ENCODE measurements at places on chromosomes 11 and 22. TPM values are rescaled to one million over a fixed set of nuclear protein-coding genes. Genes with fewer than 3 reads are reported as not detected.

Gene MS4A15
- total RNA-seq = not detected

DNA sequence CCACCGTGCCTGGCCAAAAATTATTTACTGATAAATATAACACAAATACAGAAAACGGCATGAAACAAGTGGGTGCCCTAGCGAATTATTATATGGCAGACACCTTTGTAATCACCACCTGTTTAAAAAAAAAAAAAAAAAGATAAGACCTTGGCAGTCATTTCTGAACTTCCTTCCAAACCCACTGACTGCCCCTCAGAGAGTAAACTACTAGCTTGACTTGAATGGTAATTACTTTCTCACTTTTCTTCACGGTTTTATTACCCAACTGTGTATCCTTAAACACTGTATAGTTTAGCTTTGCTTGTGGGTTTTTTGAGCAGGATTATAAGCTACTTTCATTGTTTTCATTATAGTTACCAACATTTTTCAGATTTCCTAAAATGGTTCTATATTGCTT lies 23.7 kb downstream of the SFI1 start:
- H3K36me3 ChIP-seq = peaks cover 7% of the 10 kb centered on the region
- no peak overlapping the region for H3K27ac ChIP-seq
- no peaks in the 10 kb centered on the region for H3K27me3 ChIP-seq
- no peak for DNase-seq
- H3K4me3 ChIP-seq = no peak overlapping the region

Gene DEFB131B
- total RNA-seq = not detected

DNA sequence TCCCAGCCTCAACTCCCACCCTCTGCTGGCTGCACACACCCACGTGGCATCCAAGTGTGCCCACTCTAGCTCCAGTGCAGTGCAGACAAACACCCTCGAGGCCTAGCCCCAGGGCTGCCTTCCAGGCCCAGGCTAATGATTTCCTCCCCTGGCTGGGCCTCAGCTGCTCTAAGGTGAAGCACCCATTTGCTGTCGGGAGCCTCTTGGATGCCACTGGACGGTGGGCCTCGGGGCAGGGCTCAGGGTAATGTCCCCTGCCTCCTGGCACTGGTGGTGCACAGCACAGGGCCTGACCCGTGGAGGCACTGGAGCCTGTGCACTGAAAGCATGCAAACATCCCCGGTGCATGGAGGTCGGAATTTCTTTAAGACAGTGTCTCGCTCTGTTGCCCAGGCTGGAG lies 635.2 kb downstream of the TBC1D22A start:
- no peaks in the 10 kb centered on the region for H3K27me3 ChIP-seq
- no peaks in the 10 kb centered on the region for H3K36me3 ChIP-seq
- no peak overlapping the region for H3K27ac ChIP-seq
- no peak for DNase-seq

DNA sequence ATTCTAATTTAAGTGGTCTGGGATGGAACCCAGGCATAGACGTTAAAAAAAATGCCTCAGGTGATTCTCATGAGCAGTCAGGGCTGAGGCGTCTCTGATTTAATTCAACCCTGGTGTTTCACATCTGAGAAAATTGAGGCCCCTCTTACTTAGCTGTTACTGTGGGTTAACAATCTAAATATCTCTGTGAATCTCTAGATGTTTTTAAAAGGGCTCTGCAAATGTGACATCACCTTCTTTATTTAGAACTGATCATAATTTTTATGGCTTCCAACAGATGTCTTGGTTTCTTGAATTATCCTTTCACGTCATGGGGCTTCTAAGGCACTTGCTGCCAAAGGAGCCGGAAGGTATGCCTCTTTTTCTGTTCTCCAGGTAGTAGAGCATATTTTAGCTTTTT lies 76.1 kb upstream of the LIN7C start:
- H3K4me3 ChIP-seq = no peak overlapping the region
- H3K27me3 ChIP-seq = no peaks in the 10 kb centered on the region
- H3K27ac ChIP-seq = no peak overlapping the region
- H3K36me3 ChIP-seq = no peaks in the 10 kb centered on the region
- H3K4me1 ChIP-seq = no peaks in the 10 kb centered on the region
- DNase-seq = no peak

DNA sequence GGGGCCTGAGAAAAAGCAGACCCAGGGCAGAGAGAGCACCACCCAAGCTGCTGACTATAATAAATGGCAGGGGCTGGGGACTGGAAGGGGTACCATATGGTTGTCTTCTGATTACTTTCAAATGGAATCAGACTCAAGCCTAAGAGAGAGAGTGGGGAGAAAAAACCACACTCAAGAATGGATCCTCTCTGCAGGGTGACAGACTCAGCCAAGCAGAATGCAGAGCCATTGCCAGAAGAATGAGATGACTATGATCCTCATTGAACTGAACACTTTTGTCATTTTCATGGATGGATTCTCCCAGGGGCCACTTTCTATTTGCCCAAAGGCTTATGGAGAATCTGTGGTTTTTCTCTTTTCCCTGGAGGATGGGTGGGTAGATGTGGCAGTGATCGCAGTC lies 8.7 kb downstream of the UBASH3B start:
- no peaks in the 10 kb centered on the region for H3K4me1 ChIP-seq
- H3K27ac ChIP-seq = no peak overlapping the region
- no peak for DNase-seq
- no peaks in the 10 kb centered on the region for H3K27me3 ChIP-seq
- H3K4me3 ChIP-seq = no peak overlapping the region

- no peak overlapping the region for H3K27ac ChIP-seq
- no peak overlapping the region for H3K4me3 ChIP-seq
- H3K27me3 ChIP-seq = peaks cover 45% of the 10 kb centered on the region
- DNase-seq = no peak
These were observed 1339.5 kb downstream of the BRD1 start for GRCh38 chr22:48488149-48488551.

Gene DGCR6
- 1.9 TPM for total RNA-seq

GRCh38 chr22:23011105-23011674 lies 59.1 kb upstream of the GNAZ start:
- H3K36me3 ChIP-seq = no peaks in the 10 kb centered on the region
- H3K27me3 ChIP-seq = no peaks in the 10 kb centered on the region
- no peak for DNase-seq
- no peaks in the 10 kb centered on the region for H3K4me1 ChIP-seq
- H3K27ac ChIP-seq = no peak overlapping the region

DNA sequence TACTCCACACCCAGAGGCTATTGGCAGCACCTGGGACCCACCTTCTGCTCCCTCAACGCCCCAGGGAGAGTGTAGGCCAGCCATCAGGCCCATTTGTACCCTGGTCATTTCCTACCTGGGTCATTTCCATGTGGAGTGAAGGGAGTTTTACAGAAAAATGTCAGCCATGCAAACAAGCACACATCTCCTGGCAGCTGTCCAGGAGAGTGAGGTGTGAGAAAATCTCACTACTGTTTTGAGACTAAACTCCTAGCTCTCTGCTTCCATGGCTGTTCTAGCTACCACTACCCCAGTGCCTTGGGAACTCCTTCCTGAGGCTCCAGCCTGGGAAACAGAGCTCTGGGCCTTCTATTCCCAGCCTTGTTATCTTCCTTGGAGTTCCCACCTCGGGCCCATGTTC lies 2.8 kb upstream of the TMPRSS13 start:
- H3K4me3 ChIP-seq = no peak overlapping the region
- no peaks in the 10 kb centered on the region for H3K36me3 ChIP-seq
- peak; percentile 62 for DNase-seq
- no peak overlapping the region for H3K27ac ChIP-seq

GRCh38 chr22:36160499-36160942 lies at the start of gene APOL3:
Gene APOL3 (minus strand): TSS chr22:36160755. CDS start chr22:36149055, 11,700 bp downstream.
- H3K36me3 ChIP-seq = no peaks in the 10 kb centered on the region
- H3K4me3 ChIP-seq = peak within 1 kb of the TSS; percentile 39
- H3K27ac ChIP-seq = peak within 1 kb of the TSS; percentile 90

Gene H19
- total RNA-seq = 67.6 TPM

Gene NRGN
- 1.1 TPM for total RNA-seq

- H3K36me3 ChIP-seq = no peaks in the 10 kb centered on the region
- DNase-seq = no peak
- H3K4me3 ChIP-seq = no peak overlapping the region
- H3K27ac ChIP-seq = no peak overlapping the region
- no peaks in the 10 kb centered on the region for H3K27me3 ChIP-seq
- no peaks in the 10 kb centered on the region for H3K4me1 ChIP-seq
These were observed 210.7 kb downstream of the METTL15 start for GRCh38 chr11:28318871-28319270.
